Stimulated activated CD4-positive, alpha-beta T cell treated with anti-CD3 and anti-CD28 coated beads, Interleukin-1b, Interleukin-23, amount 100 ng/mL, for 4 hours (primary cell): ENCODE measurements at places on chromosomes 2 and 18.

- no peak for DNase-seq
Measured at GRCh38 chr2:43060390-43061016, 165.9 kb downstream of the ZFP36L2 start.

GRCh38 chr18:49663899-49664890 lies 102.3 kb downstream of the LIPG start:
- no peak for DNase-seq

GRCh38 chr18:79507076-79507545 lies 111.4 kb downstream of the NFATC1 start:
- DNase-seq = no peak

DNA sequence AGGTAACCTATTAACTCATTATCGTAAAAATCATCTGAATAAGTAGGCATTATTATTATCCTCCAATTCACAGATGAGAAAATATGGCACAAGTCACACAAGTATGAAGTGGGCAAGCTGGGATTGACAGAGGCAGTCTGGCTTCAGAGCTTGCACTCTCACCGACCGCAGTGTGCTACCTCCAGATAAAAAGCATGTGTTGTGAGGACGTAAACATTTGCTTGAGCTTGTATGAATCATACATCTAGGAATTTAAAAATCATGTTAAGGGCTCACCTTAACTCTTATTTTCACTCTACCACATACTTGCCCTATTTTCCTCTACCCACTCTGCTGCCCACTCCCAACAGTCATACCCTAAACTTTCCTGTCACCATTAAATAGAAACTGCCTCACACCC lies 65.3 kb upstream of the AMMECR1L start:
- no peak for DNase-seq

DNA sequence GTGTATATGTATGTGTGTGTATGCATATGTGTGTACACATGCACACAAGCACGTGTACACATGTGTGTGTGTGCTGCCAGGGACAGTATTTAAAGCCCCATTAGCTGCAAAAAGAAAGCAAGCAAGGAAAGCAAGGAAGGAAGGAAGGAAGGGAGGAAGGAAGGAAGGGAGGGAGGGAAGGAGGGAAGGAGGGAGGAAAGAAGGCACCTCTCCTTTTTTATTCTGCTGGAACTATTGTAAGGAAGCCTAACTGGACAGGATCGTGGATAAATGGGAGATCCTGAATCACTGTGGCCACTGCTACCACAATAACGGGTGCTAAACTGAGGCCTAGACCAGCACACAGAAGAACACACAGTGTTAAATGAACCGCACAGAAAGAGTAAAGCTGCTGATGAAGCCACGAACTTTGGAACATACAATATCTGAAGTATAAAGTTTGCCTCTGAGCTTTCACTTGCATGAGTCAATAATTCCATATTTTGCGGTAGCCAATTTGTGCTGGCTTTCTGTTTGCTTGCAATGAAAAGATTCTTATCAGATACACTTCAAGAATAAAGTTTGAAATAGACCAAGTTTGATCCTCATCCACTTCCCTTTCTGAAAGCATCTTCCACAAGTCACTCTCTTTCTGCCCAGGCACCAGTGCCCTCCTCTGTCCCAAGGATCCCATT lies 15.5 kb downstream of the CACNB4 start:
- DNase-seq = no peak

- no peak for DNase-seq
Measured at GRCh38 chr2:64111426-64111825, 32.8 kb downstream of the PELI1 start.

- no peak for DNase-seq
Measured at GRCh38 chr2:43388371-43388770, 162.0 kb upstream of the ZFP36L2 start.

GRCh38 chr2:204726831-204727230 lies 181.6 kb downstream of the PARD3B start:
- DNase-seq = no peak

DNA sequence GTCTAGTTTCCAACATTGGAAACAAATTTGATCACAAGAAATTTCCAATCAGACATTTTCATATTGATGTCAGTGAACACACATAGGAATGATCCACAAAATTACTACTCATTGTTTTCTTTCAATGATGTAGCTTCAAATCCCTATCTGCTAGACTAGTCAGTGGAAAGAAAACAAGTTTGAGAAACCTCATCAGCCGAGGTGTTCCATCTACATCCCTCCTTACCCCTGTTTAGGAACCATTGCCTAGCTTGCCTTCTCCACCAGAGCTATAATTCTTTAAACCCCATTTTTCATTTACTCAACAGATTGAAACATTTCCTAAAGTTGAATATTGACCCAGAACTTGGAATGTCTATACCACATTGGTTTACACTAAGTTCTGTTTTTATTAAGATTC lies 45.3 kb downstream of the HNMT start:
- DNase-seq = no peak

DNA sequence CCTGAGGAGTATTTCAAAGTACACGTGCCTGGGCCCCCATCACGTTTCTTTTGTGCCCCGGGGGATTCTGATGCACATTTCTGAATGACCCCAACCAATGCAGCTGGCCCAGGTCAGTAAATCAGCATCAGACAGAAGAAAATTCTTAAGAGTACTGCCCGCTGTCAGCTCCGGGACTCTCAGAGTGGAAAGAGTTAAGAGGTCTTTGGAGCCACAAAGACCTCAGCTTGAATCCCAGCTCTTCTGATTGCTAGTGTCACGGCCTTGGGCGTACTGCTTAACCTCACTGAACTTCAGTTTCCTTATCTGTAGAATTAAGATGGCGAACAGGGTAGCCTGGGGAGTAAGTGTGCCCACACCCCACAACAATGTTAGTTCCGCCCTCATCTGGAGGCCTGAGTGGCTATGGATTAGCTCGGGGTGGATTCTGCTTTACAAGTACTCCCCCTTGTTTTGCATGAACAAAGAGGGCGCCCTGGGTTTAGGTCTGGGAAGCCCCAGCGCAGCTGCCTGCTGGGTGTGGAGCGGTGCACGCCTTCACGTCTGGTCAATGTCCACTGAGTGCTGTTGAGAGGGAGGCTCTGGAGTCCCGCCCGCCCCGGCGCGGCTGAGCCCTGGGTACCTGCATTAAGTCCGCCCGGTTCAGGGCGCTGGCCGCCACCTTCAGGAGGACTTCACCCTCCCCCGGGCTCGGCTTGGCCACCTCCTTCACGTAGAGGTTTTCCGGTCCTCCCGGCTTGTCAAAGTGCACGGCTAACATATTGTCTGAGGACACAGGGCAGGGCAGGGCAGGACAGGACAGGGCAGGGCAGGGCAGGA lies 858 bp downstream of the TP53I3 start:
- DNase-seq = no peak

GRCh38 chr2:38836791-38837190 lies 38.9 kb downstream of the DHX57 start:
- no peak for DNase-seq

DNA sequence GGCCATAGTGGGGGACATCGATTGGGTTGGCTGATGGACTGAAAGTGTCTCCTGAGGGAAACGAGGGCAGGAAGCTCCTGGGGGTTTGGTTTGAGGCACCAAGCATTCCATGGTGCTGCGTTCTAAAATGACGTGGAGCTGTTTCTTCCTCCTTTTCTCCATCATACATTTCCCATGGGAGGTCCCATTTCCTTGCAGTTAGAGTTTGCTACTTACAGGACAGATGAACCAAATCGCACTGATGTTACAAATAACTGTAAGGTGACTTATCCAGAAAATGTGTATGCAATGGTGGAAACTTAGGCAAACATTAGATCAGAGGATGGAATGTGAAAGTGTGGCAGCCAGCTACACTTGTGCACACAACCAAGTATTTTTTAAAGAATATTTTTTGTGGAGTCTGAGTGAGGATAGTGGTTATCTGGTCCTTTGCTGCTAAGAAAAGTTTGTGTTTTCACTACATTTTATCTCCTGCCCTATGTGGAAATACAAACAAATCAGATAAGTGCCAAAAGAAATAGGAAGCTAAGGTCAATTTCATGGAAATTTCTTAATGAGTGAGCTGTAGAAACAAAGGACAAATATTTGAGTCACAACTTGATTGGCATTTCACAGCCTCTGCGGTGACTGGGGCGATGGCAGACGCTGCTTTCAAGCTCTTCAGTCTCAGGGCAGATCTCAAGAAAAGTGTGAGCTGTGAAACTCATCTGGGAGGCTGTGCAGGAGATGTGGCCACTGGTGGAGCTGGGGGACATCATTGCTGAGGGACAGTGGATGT lies 256.2 kb downstream of the TSN start:
- no peak for DNase-seq

DNA sequence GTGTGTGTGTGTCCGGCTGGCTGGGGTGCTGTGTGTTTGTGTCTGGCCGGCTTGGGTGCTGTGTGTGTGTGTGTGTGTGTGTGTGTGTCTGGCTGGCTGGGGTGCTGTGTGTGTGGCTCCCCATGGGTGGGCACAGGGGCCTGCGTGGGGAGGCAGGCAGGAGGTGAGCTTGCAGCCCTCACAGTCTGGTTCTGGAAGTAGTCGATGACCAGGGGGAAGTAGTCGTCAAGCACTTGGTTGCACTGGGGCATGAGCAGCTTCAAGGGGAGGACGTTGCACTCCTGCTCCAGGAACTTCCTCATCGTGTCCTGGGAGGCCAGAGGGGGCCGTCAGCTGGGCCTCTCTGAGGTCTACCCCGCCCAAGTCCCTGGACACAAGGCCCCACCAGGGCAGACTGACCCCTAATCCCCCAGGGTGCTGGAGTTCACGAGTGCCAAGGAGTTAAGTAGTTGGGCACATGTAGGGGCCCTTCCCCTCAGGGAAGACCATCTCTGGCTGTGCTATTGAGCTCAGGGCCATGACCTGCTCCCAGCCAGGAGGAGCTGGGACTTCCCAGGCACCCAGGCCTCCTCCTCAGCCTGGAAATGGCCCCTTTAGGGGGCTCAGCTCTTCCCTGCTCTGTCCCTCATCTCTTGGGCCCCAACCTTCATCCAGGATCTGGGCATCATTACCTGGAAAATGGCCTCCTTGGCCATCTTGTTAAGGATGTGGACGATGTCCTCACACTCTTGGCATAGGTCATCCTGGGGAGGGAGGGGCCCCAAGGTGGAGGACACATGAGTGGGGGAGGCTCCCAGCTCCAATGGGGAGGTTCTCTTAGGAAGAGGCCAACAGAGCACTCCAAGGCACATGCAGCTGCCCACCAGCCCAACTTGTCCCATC lies 1.3 kb downstream of the SFTPB start:
- no peak for DNase-seq

DNA sequence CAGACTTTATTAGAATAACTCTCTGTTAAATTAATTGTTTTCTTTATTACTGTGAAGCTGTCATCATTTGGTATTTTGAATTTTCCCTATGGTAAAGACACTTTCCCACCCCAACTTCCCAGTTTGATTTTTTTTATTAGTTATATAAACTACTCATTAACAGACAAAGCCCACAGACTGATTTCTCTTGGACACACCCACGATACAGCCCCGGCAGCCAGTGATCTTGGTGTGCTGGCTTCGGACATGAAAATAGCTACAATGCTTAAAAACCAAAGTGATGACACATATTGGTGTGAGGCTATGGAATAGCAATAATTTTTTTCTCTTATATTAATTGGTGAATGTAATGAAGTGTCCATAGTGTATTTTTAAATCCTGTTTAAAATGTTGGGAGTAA lies 225.4 kb upstream of the SIX3 start:
- no peak for DNase-seq

GRCh38 chr18:23291456-23292205 lies 156.3 kb downstream of the CABLES1 start:
- DNase-seq = no peak

DNA sequence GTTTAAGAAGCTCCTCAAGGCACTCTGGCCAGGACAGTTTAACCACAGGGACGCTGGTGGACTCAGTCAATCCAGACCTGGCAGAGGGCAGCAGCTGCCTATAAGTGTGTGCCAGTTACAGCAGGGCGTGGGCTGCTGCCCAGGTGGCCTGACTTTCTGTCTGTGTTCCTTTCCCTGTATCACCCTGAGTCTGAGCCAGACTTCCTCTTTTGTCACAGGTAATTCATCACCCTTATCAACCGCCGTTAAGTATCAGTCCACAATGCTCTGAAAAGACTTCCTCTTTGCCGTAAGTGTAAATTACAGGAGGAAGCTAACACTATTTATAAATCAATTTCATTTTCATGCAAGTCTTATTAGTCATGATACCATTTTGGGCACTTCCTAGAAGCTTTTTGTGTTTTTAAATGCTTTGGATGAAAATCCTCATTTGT lies 7.0 kb downstream of the LPIN1 start:
- DNase-seq = no peak

GRCh38 chr2:156437272-156437930 lies 1.2 kb downstream of the GPD2 start:
- no peak for DNase-seq

DNA sequence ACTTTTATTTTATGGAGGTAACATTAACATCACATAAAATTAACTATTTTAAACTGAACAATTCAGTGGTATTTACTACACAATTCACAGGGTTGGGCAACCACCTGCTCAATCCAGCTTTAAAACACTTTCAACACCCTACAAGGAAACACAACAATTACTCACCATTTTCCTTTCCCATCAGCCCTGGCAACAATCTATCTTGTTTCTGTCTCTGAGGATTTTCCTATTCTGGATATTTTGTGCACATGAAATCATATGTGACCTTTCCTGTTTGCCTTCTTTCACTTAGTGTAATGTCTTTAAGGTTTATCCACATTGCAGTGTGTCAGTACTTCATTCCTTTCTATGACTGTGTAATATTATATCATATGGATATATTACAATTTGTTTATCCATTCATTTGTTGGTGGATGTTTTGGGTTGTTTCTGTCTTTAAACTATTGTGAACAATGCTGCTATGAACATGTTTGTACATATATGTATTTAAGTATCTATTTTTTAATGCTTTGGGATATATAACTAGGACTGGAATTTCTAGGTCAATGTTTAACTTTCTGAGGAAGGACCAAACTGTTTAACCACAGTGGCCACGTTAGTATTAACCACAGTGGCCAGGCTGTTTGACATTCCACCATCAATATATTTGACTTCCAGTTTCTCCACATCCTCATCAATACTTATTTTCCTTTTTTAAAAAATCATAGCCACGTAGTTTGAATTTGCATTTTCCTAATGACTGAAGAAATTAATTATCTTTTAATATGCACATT lies 72.4 kb upstream of the KIF5C start:
- DNase-seq = no peak

DNA sequence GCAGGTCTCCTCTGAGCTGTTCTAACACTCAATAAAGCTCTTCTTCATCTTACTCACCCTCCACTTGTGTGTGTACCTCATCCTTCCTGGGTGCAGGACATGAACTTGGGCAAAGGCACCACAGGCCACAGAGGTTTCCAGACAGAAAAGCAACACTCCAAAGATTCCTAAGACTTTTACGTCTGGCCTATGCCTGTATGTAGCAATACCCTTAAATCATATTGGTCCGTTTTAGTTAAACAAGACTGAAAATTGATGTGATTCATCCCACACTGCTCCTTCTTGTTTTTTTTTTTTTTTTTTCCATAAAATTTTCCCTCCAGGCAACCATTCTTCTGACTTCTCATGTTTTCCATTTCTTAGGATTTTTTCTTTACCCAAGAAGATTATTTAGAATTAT lies 404.3 kb downstream of the PID1 start:
- DNase-seq = no peak

GRCh38 chr2:16764487-16764886 lies 98.9 kb upstream of the CYRIA start:
- no peak for DNase-seq
